ENCODE measurements at places on chromosomes 12 and 14.

GRCh38 chr14:104517426-104517825 lies 62.1 kb upstream of the C14orf180 start:
- DNase-seq: no peak

DNA sequence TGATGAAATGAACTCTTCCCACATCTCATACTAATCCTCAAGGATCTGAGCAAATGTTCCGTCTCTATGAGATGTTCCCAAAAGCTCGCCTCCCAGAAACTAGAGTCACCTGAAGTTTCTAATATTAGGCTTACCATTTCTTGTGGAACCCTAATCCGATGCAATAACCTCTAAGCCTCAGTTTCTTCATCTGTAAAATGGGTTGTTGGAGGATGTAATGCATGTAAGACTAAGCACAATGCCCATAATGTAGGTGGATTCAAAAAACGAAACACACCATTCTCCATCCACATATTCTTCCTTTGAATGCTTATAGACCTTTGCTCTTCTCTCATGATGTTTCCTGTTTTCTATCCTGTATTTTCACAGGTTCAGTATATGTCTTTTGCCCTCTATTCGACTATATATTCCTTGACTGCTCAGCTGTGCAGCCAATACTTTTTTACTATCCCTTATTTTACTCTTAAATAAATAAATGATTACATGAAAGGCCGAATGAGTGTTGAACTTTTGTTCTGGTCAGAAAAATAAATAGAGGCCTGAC lies 307.3 kb upstream of the G2E3 start:
- no peak for DNase-seq

GRCh38 chr12:4194668-4195067 lies 78.9 kb upstream of the CCND2 start:
- no peak for DNase-seq

DNA sequence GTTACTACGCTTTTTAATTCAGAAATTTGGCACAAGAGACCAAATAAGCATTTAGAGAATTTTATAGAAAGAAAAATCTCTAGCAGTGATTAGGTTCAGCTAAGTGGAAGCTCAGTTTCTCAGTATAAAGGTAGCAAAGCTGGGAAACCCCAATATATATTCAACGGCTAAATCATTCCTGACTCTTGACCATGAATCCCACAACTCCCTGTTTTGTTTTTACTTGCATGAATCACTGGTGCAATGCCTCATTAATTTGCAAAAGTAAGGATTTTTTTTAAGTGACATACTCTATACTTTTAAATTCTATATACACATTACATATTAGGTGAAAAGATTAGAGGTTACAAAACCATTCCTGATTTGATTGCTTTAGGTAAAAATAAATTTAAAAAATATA lies 74.3 kb upstream of the PLEKHG7 start:
- DNase-seq: no peak

DNA sequence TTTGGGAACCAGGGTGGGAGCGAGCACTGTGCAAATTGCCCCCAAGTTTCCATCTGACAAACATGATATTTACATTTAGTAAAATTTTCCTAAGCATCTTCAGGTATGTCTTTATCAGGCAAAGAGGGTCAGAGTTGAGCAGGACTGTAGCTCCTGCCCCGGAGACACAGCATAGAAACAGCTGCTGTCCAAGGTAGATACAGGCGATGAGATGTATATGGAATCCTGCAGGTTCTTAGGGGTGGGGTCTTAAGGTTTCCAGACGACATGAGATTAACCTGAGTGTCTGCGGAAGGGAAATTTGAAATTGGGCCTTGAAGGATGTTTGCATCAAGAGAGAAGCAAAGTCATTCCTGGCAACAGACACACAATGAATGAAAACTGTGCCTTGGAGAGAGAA lies 998.8 kb downstream of the AACS start:
- DNase-seq: no peak
